PC-9 (cell line): ENCODE measurements at places on chromosomes 3 and 15. TPM values are rescaled to one million over a fixed set of nuclear protein-coding genes. Genes with fewer than 3 reads are reported as not detected.

DNA sequence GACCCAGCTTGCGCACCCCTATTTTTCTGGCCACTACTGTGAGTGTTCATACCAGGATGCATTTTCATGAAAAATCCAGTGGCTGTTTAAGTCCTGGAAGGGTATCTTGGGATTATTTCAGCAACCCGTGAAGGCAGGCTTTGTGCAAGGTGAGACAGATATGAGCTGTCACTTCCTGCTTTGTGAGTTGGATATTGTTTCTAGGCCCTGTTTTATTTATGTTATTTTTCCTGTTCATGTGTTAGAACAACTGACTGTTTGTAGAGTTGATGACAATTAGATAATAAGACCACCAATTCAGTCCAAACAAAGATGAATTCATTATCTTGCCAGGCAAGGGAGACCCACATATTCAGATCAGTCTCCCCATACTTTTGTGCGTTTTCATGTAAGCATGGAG, 42.5 kb downstream of the ZBTB38 start:
- no peak for DNase-seq
- H3K36me3 ChIP-seq, result no peaks in the 10 kb centered on the region
- H3K27ac ChIP-seq, result 0 out of 2 replicates have a peak overlapping the region, but pooled peaks have one; percentile 57
- no peak overlapping the region for H3K4me3 ChIP-seq
- H3K27me3 ChIP-seq, result no peaks in the 10 kb centered on the region
- H3K4me1 ChIP-seq, result peaks cover 49% of the 10 kb centered on the region

The C15orf62 gene
- 0.23 and 0.33 TPM in 2 replicates for total RNA-seq

The GP5 gene
- total RNA-seq, result not detected in 2 replicates

DNA sequence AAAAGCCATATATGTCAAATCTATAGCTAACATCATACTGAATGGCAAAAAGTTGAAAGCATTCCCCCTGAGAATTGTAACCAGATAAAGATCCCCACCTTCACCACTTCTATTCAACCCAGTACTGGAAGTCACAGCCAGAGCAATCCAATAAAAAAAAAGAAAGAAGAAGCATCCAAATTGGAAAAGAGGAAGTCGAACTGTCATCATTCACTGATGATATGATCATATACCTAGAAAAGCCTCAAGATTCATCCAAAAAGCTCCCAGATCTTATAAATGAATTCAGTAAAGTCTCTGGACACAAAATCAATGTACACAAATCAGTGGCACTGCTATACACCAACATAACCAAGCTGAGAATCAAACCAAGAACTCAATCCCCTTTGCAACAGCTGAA, 97.4 kb downstream of the CBLB start:
- no peaks in the 10 kb centered on the region for H3K4me1 ChIP-seq
- H3K27ac ChIP-seq, result no peak overlapping the region
- no peak overlapping the region for H3K4me3 ChIP-seq
- H3K27me3 ChIP-seq, result no peaks in the 10 kb centered on the region

- H3K36me3 ChIP-seq, result no peaks in the 10 kb centered on the region
- H3K27ac ChIP-seq, result no peak overlapping the region
- no peaks in the 10 kb centered on the region for H3K4me1 ChIP-seq
- no peak overlapping the region for H3K4me3 ChIP-seq
- DNase-seq, result no peak
Observed at GRCh38 chr3:62415312-62415801, 42.0 kb upstream of the FEZF2 start.

The CALML4 gene
- 10.9 and 12.6 TPM in 2 replicates for total RNA-seq

GRCh38 chr3:30614943-30615342, 8.5 kb downstream of the TGFBR2 start:
- no peaks in the 10 kb centered on the region for H3K27me3 ChIP-seq
- no peak for DNase-seq
- H3K4me3 ChIP-seq, result no peak overlapping the region
- no peak overlapping the region for H3K27ac ChIP-seq
